Activated CD8-positive, alpha-beta memory T cell treated with anti-CD3 and anti-CD28 coated beads, Interleukin-2, amount 50 U/mL, for 4 hours (primary cell): ENCODE measurements at places on chromosomes 5 and 9.
A peak's percentile ranks its signal among the peaks of the same experiment; 100 is the strongest.

DNA sequence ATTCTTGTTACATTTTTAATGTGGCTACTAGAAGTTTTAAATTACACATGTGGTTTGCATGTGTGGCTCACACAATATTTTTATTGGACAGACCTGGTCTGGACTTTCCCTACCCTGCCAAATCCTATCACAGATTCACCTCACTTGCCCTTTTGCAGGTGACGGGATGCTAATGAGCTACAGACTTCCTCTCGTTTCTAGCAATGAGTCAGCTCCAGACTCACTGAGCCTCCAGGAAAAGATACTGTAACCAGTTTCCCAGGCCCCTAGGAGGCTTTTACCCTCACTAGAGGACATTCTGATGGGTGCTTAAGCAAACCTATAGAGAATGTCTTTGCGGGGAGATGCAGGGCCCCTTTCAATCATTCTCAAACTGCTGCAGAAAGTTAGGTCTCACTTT, 135.4 kb downstream of the WDR41 start:
- no peak for DNase-seq

DNA sequence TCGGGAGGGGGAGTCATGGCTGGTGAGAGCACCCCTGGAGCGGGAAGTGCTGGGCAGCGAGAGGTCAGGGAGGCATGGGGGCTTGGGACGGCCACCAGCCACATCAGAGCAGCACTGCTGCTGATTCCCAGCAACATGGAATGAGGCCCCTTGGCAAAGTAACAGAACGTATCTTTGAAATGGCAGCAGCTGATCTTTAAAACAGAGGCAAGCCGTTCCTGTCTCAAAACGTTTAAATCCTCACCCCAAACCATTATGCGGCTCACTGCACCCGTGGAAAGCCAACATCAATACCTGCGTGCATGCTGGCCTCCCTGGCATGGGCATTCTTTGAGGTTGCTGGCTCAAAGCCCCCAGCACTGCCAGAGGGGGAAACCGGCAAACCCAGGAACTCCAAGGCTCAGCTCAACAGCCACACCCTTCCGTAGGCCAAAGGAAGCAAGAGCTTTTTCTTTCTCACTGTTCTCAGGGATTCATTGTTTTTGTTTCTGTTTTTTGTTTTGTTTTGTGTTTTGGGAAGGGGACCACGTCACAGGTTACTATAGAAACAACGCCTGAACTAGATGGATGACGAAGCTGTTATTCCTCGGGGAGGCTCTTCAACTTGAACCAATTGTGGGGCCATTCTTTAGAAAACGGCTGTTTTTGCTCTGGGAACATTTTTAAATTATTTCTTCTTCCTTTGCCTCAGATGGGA, 28.1 kb upstream of the OBP2B start:
- no peak for DNase-seq

GRCh38 chr9:4986296-4986695, 1.2 kb downstream of the JAK2 start:
- no peak for DNase-seq

- no peak for DNase-seq
Measured at GRCh38 chr5:151042453-151043093, 22.2 kb downstream of the GPX3 start.

- DNase-seq: no peak
Measured at GRCh38 chr9:3285365-3286161, 240.2 kb downstream of the RFX3 start.

- no peak for DNase-seq
Measured at GRCh38 chr9:94904806-94905205, 178.3 kb downstream of the AOPEP start.

DNA sequence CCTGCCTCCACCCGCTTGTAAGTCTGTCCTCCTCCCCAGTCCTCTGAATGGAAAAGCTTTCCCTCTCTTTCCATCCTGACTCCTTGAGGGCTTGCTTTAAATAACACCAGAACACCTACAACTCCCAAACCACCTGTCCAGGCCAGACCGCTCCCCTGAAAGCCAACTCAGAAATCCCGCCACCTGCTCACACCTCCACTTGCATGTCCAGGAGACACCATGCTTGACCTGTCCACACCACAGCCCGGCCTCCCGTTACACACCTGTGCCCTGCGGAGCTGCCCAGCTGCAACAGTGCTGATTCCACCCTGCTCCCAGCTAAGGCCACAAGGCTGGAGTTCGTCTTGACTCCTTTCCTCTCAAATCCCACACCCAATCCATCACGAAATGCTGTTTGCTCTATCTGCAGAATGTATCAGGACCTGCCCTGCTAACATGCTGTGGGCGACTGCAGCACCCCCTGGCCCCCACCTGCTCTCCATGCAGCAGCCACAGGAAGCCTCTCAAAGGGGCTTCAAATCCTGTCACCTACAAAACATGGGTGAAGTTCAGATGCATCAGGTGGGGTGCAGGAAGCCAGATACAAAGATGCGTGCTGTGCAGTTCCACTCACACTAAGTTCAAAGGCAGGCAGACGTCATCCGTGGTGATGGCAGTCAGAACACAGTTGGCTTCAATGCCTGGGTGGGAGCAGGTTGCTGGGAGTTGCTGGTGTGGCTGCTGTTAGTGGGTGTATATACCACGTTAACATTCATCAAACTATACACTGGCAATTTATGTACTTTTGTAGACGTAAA, 166.0 kb downstream of the ROR2 start:
- no peak for DNase-seq

DNA sequence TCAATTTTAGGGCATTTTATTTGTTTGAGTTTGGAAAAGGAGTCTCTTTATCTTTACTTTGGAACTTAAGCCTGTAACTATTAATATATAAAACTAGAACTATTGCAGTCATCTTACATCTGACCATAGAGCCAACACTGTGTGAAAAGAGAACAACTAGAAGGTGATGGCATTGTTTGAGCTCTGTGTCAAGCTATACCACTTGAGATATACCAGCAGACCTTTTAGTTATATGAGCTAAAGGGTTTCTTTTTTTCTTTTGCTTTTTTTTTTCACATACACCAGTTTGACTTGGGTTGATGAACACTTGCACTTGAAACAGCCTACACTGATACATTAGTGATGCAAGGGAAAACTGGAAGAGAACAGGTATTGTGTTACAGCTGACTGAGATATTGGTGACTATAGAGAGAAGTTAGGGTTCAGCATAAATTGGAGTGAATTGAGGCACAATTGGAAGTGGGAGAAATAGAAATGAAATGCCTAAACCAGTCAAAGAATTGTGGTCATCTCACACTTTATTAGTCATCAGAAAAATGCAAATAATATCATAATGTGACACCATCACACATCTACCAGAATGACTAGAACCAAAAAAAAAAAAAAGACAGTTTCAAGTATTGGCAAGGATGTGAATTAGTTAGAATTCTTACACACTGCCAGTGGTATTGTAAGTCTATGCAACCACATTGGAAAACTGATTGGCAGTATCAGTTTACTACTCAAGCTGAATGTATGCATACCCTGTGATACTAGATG, 60.9 kb downstream of the ADRB2 start:
- DNase-seq: no peak

GRCh38 chr9:77935974-77936373, 95.6 kb downstream of the GNAQ start:
- no peak for DNase-seq

GRCh38 chr5:103003872-103004271, 116.1 kb downstream of the GIN1 start:
- no peak for DNase-seq

GRCh38 chr9:121445986-121446385, 53.7 kb downstream of the GGTA1 start:
- no peak for DNase-seq

- no peak for DNase-seq
Measured at GRCh38 chr5:135207866-135208265, 173.8 kb upstream of the PITX1 start.

DNA sequence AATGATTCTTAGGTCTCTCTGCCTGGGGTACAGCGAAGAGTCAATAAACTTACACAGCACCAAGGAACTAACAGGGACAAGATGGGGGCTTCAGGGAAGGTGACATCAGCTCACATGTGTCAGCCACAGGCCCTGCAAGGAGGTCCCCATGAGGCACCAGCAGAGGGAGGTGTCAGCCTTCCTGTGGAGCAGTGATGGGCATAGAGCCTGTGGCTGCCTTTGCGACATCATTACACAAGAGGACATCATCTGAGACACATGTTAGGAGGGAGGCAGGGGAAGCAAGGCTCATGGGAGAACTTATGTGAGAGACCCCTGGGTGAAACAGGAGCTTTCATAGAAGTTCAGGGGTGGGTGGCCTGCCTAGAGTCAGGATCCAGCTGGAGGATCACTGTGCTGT, 389.6 kb downstream of the SEMA5A start:
- DNase-seq: no peak

DNA sequence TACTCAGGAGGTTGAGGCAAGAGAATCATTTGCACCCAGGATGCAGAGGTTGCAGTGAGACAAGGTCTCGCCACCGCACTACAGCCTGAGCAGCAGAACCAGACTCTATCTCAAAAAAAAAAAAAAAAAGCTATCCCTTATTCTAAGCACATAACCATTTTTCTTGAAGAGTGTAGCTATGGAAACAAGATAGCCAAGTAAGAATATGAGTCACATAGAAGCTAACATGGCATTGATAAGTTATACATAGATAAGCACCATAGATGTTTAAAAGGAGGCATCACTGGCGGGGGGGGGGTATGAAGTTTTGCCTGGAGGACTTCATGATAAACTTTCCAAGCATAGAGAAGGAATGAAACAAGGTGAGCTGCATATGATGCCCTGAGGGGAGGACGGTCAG, 26.0 kb downstream of the CHSY3 start:
- no peak for DNase-seq

DNA sequence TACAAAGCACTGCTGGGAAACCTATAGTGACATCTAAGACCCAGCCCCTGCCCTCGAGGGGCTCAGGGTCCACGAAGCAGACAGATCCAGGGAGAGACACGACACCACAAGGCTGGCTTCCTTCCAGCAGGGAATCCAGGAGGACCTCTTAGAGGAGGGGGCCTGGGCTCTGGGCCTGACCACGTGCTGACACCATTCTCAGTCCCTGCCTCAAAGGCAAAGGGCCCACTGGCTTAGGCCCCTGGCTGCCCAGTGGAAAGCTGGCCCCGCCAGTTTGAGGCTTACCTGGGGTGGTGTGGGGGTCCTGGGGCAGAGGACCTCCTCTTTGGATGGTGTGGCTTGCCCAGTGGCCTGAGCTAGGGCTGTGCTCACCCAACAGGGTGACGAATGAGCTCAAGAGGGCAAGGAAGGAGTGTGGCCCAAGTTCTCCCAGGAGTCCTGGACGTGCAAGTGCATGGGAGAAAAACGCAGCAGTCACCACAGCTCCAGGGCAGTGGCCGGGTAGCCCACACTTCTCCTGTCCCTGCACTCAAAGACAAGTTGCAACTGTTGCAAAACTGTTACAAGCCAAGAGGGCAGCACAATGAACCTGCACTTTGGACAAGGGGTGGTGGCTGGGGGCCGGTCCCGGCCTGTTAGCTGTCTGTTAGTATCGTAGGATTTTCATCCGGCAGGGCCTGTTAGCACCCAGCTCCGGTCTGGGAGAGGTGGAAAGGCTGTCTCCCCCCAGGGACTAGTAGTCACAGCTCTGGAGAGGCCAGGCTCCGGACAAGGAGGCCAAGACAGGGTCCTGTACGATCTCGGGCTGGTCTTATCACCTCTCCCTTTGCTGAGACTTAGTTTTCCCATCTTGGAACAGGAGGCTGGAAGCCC, 1.5 kb upstream of the SARDH start:
- DNase-seq: no peak

DNA sequence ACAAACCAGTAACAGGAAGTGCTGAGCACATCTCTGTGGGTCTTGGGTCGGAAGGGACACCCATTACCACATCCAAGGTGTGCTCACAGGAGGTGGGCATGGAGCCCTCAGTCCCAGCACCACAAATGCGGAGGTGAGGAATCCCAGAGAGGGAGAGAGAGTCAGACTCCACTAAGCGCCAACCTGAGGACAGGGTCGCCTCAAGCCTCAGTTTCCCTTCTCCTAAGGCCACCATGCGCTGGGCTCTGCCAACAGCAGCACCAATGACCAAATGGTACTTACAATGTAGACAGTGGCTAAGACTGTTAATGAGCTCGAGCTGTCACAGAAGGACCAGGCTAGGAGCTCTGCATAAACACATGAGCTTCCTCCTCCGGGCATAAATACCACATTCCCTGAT, 43.1 kb downstream of the BICD2 start:
- DNase-seq: no peak

- no peak for DNase-seq
Measured at GRCh38 chr5:126741361-126741760, 35.6 kb upstream of the LMNB1 start.

GRCh38 chr5:150448952-150449516, 505 bp downstream of the RPS14 start:
- DNase-seq: no peak

DNA sequence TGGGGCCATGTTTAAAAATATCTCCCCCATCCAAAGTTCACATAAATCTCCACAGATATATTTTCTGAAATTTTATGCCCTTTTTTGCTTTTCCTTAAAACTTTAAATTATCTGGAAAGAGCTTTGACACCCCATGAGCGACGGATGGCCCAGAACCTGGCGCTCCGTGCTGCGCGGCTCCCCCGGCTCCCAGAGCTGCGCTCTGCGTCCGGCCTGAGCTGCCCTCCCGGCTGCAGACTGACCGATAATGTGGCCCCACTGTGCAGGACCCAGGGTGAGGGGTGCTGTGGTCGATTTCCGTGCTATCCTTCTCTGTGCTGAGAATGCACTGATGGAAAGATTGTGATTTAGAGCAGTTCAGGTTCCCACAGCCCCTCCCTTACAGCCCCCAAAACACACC, 292.3 kb upstream of the IRX4 start:
- no peak for DNase-seq

- DNase-seq: no peak
Measured at GRCh38 chr5:139575313-139575646, 14.1 kb downstream of the UBE2D2 start.

DNA sequence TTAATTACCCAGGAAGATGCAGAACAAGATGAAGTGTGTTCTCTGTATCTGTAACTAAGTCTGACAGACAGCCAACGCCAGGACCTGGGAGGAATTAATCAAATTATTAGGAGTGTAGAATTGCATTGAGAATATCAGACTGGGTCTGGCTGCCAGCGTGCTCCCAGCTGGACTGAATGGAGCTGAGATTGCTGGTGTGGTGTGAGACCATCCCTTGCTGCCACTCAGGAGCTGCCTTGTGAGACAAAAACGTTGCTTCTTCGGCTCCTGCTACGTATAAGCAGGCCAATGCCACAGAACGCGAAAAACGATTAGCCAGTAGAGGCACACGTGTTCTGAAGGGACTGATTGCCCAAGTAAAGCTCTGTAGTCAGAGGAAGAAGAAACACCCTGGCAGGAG, 66.8 kb downstream of the AMBP start:
- no peak for DNase-seq

- DNase-seq: no peak
Measured at GRCh38 chr9:33750307-33750838, 45.0 kb upstream of the PRSS3 start.

GRCh38 chr9:38032266-38033110, 36.5 kb downstream of the SHB start:
- DNase-seq: no peak

GRCh38 chr5:55030220-55030619, 6.2 kb downstream of the GZMK start:
- DNase-seq: no peak

GRCh38 chr5:136396886-136397285, 31.5 kb upstream of the TRPC7 start:
- DNase-seq: no peak

GRCh38 chr5:149442563-149443182, 63.6 kb upstream of the IL17B start:
- peak; percentile 79 for DNase-seq

GRCh38 chr9:136311051-136312008, 7.4 kb upstream of the CCDC187 start:
- no peak for DNase-seq

GRCh38 chr5:108467563-108467962, 85.7 kb upstream of the FBXL17 start:
- DNase-seq: no peak
